ENCODE measurements at places on chromosomes 13 and 19.

- no peak for DNase-seq
Observed at GRCh38 chr19:35417713-35418534, 30.1 kb upstream of the FFAR2 start.

- DNase-seq = no peak
Observed at GRCh38 chr19:5971714-5972354, 6.1 kb downstream of the RANBP3 start.

DNA sequence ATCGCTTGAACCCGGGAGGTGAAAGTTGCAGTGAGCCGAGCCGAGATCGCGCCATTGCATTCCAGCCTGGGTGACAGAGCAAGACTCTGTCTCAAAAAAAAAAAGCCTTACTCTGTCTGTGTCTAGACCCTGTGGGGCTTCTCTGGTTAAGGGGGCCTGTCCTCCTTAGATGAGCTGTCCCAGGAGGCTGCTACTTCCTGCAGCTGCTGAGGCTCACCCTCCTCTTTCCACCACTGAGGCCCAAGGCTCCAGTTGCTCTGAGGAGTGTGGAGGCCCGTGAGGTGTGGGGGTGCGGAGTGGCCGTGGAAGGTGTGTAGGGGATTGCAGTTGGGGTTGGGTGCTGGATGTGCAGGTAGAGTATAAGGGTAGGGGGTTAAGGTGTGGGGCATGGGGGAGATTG, 22.1 kb upstream of the RASA3 start:
- DNase-seq = no peak

DNA sequence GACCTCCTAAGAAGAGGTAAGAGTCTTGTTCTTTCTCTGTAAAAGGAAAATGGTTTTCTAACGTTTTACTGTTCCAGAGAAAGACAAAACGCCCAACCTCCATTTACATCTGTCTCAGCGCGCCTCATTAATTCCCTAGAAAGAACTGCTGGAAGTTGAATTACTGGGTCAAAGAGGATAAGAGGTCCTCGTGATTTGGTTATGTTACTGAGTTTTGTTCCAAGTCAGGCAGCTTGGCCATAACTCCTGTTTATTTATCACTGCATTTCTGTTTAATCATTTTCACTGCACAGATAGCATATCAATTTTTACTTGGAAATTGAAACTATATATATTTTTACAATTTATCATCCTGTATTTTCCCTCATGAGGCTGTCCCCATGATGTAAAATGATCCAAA, 112.9 kb upstream of the PEG3 start:
- DNase-seq = no peak

DNA sequence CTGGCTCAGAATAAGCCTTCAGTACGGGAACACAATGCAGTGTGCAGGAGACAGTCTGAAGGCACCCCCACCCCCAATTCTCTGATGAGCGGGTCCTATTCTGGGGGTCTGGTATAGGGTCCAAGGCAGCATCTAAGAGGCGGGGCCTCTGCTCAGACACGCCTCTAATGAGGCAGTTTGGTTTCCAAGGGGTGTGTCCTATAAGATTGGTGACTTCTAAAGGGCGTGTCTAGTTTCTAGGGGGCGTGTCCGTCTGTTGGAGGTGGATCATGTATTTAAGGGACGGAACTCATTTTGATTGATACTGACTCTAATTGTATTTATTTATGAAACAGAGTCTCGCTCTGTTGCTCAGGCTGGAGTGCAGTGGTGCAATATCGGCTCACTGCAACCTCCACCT, 8.7 kb downstream of the FIZ1 start:
- DNase-seq = no peak

DNA sequence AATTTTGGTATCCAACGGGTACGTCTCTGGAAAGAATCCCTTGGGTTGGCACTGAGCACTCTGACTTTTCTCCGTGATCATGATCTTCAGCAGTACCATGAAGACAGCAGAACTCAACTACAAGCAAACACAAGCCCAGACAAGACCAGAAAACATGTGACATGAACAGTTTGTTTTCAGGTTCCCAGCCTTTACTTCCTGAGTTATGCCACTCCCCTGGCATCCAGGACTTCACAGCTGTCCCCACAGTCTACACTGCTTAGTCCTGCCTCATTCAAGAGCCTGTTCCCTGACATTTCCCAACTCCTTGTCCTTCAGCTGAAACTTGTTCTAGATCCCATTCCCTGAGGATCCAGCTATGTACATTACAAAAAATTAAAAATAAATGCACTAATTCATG, 4.9 kb upstream of the N4BP2L1 start:
- no peak for DNase-seq

DNA sequence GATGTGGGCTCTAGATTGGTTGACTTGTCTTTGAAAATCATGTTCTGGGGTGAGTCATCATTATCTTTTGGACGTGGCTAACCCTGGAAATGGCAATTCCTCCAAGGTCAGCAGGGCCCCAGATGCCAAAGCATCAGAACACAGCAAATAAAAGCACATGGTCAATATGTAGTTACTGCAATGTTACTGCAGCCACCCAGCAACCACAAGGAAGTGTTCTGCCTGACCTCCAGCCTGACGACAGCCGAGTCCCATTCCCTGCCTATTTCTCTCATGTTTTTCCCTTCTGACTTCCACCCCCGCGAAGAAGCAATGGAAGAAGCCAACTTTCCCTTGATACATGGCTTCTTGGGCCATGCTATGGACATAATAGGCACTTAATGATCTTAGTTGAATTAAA, 577.9 kb downstream of the IRS2 start:
- DNase-seq = no peak

- DNase-seq = no peak
Observed at GRCh38 chr19:5125797-5126497, 157.0 kb downstream of the KDM4B start.

DNA sequence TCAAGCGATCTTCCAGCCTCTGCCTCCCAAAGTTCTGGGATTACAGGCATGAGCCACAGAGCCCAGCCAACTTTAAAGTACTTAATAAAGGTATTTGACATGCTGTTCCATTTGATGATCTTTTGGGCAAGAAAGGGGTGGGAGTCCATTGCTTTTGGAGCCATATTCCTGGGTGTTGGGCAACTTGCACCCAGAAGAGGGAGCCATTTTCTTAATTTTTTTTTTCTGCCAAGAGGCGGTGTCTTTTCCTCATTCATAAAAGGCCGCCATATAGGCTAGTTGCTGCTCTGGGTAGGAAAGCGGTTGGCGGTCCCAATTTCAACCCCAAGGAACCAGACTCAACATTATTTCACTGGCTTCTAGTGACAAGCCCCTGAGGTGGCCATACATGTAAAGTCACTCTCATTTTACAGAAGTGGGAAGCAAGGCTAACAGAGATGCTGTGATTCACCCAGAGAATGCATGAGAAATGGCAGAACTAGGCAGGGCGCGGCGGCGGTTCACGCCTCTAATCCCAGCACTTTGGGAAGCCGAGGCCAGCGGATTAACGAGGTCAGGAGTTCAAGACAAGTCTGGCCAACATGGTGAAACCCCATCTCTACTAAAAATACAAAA, 139.6 kb downstream of the CACNA1A start:
- DNase-seq = no peak

- no peak for DNase-seq
Observed at GRCh38 chr19:34502582-34503411, 21.2 kb downstream of the WTIP start.

DNA sequence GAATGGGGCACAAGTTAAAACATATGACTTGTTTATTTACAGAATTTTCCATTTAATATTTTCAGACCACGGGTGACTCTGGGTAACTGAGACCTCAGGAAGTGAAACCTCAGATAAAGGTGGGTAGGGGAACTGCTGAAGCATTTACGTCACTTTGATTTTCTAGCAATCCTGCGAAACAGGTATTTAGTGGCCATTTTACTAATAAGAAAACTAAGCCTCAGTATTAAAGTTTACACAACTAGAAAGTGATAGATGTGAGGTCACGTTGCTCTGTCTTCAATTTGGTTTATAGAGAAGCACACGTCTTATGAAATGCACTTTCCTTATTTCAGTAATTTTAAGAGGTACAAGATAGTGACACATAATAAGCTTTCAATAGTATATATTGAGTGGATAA, 402.8 kb downstream of the FGF9 start:
- no peak for DNase-seq

- DNase-seq = no peak
Observed at GRCh38 chr13:36778083-36778671, 40.8 kb upstream of the RFXAP start.

DNA sequence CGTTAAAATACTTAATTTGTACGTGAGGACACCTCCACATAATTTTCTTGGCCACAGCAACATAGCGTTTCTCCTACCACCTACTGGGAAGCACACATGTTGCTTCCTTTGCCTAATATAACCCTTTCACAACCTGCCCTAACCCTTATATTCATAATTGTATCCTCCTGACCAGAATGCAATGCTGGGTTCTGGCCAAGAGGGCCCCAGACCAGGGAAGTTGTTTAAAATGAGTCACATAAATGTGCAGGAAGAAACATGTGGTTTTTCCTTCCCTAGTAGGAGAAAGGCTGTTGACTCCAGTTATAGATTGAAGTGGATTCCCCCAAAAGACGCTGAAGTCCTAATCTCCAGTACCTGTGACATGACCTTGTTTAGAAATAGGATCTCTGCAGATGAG, 187.3 kb downstream of the NUFIP1 start:
- no peak for DNase-seq

- no peak for DNase-seq
Observed at GRCh38 chr19:5880604-5881078, 10.3 kb upstream of the FUT5 start.

DNA sequence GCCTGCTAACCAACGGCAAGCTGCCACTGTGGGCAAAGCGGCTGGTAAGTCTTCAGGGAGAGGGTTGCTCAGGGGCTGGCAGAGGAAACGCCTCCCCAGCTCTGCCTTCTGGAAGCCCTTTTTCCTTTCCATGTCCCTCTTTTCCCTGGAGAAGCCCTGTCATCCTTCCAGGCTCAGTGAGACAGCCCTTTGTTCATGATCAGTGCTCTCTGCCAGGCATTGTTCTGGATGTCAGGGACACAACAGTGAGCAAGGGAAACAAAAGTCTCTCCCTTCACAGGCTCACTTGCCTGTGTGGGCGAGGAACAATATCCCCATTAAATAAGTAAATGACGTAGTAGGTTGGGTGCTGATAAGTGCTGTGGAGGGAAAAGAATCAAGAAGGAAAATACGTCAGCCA, 13.9 kb upstream of the OVOL3 start:
- no peak for DNase-seq

DNA sequence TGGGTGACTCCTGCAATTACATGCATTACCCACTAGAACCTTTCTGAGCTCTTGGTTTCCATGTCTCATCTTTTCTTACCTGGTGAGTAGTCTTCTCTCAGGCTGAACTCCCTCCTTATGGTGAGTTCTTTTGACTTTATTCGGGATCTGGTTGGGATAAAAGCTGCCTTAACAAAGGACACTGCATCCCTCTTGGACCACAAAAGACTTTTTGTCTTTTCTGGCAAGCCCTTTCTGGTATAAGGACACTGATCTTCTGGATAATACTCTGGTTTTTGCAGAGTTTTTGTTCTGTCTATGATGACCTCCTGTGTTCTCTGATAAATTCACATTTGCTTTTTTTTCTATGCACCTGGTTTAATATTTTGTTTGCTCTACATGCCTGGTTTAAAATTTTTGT, 66.7 kb downstream of the SLITRK1 start:
- no peak for DNase-seq

DNA sequence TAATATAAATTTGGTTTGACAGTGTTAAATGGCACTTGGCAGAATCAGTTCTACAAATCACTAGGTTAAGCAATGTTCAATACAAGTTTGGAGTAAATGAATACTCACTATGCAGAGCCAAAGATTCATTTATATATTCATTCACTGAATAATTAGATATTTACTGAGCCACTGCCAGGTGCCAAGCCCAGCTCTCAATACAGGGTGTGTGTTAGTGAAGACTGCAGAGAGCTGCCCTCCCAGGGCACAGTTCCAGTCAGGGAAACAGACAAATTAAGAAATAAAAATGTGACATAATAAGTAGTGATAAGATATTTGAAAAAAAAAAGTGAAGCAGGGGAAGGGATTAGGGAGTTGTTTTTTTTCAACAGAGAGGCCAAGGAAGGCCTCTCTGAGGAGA, 411.7 kb downstream of the KCNRG start:
- DNase-seq = no peak

DNA sequence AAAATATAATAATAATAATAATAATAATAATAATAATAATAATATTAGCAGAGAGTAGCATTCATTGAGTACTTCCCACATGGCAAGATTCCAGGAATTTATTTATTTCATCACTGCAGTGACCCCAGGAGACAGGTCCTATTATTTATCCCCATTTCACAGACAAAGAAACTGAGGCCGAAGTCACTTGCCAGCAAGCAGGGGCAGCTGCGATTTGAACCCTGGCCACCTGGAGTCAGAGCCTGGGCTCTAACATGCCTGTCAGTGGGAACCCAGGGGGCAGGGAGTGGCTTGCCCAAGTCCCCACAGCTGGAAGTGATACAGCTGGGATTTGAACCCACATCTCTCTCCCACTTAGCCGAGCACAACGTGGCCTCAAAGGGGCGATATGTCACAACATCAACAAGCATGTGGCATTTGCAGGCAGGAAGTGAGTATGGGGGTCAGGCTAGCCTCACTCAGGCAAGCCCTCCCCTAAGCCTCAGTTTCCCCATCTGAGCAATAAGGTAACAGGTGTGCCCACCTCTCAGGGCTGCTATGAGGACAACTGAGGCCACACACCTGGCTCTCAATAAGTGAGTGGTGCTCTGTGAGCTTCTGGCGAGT, 2.9 kb downstream of the SHFL start:
- no peak for DNase-seq

DNA sequence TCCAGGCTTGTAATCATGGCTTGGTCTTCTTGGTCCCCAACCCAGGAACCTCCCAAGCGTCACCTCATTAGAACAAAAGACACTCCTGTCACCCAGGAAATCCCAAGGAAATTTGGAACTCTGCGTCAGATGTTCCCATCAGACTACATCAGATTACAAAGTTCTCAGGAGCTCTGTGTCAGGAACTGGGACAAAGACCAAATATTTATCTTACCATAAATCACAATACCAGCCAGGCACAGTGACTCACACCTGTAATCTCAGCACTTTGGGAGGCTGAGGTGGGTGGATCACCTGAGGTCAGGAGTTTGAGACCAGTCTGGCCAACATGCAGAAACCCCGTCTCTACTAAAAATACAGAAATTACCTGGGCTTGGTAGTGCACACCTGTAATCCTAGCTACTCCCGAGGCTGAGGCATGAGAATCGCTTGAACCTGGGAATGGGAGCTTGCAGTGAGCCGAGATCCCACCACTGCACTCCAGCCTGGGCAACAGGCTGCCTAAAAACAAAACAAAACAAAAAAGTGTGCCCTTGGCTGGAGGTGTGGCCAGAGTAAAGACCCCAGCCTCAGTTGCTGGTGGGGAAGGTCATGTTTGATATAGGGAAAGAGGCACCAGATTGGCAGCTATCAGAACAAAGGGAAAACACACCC, 16.7 kb upstream of the CCDC124 start:
- no peak for DNase-seq
